ENCODE measurements at places on chromosomes 5 and 9.

GRCh38 chr9:82332774-82333152 is 344.2 kb downstream of the SPATA31D1 start:
- DNase-seq: no peak

GRCh38 chr5:138610415-138610917 is 35.3 kb upstream of the HSPA9 start:
- DNase-seq: no peak

GRCh38 chr9:92965061-92965758 is 17.9 kb downstream of the FGD3 start:
- DNase-seq: no peak

- no peak for DNase-seq
Observed at GRCh38 chr5:75140277-75140676, 87.9 kb upstream of the GCNT4 start.

DNA sequence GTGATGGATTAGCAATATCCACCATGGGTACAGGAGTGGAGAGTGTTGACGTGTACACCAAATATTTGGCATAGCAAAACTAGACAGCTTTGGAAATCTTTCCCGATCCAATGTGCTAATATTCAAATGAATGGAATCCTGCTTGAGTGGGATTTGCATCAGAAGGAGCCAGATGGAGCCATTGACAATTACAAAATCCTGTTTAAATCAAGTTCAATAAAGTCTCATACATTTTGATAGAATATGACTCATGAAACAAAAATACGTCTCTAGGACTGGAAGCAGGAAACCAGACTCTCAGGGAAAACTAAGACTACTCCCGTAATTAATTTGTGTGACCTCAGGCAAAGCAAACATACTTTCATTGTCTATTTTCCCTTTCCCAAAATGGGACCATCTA is 13.0 kb downstream of the TNC start:
- DNase-seq: no peak

- no peak for DNase-seq
Observed at GRCh38 chr5:158068964-158069363, 210.0 kb upstream of the CLINT1 start.

GRCh38 chr9:137449931-137450538 is 8.9 kb upstream of the ENTPD8 start:
- DNase-seq: no peak

DNA sequence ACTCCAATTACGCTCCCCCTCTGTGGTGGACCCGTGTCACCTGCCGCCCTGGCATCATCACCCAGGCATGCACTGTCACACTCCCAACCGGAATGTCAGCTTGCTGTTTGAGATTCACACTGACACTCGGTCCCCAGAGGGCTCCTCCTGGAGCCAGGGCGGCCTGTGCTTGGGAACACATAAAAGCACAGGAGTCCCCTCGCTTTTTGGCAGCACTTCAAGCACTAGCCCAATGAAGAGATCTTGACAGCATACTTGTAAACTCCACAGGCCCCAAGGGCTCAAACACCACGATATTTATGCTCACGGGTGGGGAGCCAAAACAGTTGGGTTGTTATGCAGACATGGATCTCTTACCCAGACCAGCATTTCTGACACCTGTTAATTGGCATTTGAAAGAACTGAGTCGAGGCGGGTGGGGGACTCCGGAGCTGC is 90.8 kb upstream of the EGFLAM start:
- no peak for DNase-seq

- DNase-seq: no peak
Observed at GRCh38 chr5:107274571-107274970, 396.2 kb downstream of the EFNA5 start.

GRCh38 chr9:134554373-134555093 is 87.1 kb upstream of the COL5A1 start:
- no peak for DNase-seq

- DNase-seq: no peak
Observed at GRCh38 chr9:91864380-91864779, 85.6 kb downstream of the ROR2 start.

GRCh38 chr9:112286926-112287325 is 46.5 kb downstream of the PTBP3 start:
- no peak for DNase-seq

DNA sequence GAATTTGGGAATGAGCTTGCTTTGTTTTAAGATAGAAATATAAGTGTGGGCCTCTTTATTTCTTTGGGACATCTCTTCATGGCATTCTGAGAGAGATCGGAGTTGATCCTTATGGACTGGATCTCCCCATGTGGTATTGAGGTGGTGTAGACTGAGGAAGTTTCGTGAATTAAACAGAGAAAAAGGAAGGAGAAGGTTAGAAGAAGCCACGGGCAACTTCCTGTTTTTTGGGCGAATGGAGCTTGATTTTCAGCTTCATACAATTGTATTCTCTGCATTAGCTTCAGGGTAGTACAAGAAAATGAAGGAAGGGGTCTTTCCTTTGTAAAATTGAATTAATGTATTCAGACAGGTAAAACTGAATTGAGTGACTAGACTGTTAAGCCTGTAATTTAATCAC is 70.5 kb upstream of the HMHB1 start:
- no peak for DNase-seq

DNA sequence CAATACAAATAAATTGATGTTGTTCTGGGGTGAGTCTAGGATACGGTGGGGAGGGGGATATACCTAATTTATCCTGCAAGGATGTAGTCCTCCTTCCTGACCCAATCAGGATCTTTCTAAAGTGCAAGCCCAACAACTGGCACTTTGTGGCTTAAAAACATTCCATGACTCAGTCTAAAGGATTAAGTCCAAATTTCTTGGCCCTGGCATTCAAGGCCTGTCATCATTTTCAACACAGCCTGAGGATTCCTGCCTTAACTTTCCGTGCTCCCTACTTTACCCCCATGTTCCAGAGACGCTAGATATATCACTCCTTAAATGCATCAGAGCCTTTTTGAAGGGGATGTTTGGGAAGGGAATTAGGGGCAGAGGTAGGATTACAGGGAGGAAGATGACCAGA is 1.0 kb downstream of the FAM221B start:
- DNase-seq: no peak

- DNase-seq: no peak
Observed at GRCh38 chr5:93193431-93194347, 387.3 kb downstream of the NR2F1-AS1 start.

DNA sequence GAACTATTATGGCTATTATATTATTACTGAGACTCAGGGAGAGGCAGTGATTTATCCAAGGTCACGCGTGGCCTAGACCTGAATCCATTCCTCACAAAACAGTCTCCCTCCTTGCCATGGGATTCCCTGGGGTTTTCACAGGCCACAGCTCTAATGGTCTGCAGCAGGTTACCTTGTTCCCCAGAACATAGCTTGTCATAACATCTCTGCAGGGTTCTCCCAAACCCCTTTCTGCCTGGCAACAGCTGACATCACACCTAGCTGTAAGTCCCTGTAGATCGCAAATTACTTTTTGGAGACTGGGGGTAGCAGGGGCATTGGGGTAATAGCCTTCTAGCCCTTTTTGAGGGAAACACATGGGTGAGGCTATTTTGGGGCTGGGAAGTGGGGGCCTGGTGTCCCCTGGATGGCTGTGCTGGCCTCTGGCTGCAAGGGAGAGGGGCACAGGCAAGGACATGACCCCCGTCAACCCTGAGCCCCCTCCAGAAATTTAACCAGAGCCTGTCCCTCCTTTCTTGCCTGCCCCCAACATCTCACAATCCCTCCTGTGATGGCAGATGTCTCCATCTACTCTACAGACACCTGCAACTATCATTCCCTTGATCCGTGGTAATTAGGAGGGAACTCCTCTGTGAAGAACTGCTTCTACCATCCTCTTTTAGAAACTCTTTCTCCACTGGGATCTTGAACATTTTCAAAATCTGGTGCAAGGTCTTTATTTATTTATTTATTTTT is 1.3 kb downstream of the CD74 start:
- no peak for DNase-seq

DNA sequence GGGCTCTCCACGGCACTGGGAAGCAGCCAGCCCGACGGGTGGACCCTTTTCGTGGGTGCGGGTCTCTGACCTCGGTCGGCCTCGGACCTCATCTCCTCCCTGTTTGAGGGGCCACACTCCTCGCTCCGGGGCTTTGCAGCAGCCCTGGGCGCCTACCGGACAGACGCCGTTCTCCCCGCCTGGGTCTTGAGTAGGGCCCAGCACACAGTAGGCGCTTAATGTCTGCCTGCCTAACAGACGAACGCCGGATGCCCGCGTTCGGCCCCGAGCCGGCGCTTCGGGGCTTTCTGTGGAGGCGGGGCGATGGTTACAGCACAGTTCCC is 842 bp upstream of the GTF3C5 start:
- DNase-seq: no peak

DNA sequence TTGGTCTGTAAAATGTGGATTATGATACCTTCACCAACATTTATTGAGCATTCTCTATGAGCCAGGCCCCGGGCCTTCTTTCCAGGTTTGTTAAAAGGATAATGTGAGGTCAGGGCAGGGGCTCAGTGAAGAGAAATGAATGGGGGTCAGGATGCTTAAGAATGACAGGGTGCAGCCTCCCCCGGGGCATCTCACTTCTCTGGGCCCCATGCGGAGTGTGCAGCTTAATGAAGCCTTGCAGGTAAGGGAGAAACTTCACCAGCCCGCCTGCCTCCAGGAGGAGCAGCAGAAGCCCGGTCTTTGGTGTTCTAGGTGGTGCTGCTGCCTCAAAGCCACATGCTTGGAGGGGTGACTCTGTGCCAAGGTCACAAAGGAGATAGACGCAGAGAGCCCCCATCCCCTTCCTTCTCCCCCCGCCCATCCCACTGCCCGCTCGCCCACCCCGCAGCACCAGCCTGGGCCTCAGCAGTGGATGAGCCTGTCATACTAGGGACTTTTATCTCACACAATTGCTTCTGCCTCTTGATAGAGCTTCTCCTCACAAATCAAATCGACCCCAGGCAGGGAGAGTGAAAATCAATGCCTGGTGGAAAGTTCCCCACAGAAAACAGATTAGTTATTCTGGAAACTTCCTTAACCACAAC is 244.8 kb downstream of the PBX3 start:
- DNase-seq: no peak

DNA sequence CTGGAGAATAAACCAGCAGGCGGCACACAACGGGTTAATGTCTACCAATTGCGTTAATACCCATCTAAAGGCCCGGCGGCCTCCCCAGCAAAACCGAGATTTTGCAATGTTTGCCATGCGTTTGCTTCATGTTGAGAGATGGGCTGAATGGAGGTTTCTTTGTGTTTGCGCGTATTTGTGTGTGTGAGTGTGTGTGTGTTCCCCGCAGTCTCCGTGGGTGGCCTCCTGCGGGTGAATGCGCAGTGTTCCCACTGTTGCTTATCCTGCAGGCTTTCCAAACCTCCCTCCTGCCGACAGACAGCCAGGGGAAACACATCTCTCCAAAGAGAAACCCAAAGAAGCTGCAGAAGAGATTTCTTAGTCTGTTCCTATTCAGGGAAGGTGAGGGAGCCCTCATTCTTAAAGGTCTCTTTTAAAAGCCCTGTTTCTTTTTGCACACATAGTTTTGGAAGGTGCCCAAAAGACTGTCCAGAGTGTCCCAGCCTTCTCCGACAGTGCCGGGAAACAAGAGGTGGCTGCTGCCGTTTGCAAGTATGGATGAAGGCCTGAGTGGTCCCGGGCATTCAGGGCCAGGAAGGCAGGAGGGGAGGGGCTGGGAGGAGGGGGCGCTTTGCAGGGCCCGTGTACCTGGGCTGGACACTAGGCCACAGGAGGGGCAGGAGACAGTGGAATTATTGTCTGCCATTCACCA is 103.8 kb upstream of the ERCC6L2 start:
- DNase-seq: no peak

DNA sequence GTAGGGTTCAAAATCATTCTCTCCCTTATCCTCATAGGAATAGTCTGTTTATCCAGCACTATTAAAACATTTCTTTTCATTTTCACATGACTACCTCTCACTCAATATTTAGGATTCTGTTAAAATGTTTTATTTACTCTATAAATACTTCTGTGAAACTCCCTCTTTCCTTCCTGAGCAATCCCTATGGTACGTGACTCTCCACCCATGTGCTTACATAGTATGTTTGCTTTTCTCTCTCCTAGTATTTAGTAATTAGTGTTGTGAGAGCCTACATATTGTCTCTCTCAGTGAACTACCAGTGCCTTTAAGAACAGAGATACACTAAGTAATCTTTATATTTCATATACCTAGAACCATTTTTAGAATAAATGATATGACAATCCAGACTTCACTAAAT is 46.0 kb downstream of the PTPRD start:
- DNase-seq: no peak

DNA sequence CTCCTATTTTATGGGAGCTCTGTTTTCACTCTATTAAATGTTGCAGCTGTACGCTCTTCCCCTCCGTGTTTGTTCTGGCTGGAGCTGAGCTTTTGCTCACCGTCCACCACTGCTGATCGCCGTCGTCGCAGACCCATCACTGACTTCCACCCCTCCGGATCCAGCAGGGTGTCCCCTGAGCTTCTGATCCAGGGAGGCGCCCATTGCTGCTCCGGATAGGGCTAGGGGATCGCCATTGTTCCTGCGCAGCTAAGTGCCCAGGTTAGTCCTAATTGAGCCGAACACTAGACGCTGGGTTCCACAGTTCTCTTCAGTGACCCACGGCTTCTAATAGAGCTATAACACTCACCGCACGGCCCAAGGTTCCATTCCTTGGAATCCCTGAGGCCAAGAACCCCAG is 96.2 kb upstream of the PRDM9 start:
- no peak for DNase-seq

DNA sequence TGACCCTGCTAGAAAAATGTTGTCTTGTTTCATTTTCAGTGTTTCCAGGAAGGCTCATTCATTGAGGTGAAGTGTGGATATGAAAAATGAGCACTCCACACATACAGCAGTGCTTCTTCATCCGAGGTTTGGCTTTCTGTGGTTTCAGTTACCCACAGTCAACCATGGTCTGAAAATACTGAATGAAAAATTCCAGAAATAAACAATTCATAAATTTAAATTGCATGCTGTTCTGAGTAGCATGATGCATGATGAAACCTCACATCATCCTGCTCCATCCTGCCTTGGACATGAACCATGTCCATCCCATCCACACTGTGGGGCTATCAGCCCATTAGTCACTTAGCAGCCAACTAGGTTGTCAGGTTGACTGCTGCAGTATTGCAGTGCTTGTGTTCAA is 10.4 kb upstream of the SLC45A2 start:
- no peak for DNase-seq

DNA sequence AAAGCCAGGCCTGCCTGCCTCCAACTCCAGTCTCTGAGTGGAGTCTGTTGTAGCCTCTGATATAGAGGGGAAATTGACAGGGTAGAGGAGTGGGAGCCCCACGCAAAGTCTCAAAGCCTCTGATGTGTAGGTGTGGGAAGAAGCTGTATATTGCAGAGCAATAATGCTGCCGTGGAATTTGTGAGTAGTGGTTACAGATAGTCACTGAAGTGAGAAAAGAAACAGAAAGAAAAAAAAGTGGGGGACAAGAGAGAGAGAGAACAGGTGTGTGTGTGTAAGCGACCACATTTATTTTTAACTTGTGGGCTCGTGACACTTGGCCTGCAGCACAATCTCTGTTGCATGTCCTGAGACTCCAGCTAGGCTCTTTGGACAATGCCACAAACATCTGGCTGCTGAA is 227.8 kb downstream of the NSG2 start:
- no peak for DNase-seq

- DNase-seq: no peak
Observed at GRCh38 chr9:82104252-82104651, 115.7 kb downstream of the SPATA31D1 start.
